Activated T-cell treated with anti-CD3 and anti-CD28 coated beads for 24 hours (primary cell): ENCODE measurements at places on chromosomes 3 and 15.

GRCh38 chr3:185978516-185978915 lies 40.7 kb upstream of the TRA2B start:
- no peak for DNase-seq

DNA sequence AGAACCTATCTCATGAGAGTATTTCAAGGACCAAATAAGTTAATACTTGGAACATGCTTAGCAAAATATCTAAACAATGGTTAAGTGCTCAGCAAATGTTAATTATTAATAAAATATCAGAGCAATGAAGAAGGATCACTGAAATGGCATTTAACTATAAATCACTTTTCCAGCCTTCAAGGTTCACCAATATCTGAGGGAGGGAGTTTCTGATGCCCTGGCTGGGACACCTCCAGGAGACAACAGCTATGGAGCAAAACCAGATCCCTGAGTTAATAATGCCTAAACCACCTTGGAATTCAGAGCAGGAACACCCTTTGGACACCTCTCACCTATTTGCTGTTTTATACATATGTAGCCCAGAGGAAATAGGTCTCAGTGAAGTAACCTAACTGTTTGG lies 6.4 kb upstream of the FAM174B start:
- DNase-seq = no peak

DNA sequence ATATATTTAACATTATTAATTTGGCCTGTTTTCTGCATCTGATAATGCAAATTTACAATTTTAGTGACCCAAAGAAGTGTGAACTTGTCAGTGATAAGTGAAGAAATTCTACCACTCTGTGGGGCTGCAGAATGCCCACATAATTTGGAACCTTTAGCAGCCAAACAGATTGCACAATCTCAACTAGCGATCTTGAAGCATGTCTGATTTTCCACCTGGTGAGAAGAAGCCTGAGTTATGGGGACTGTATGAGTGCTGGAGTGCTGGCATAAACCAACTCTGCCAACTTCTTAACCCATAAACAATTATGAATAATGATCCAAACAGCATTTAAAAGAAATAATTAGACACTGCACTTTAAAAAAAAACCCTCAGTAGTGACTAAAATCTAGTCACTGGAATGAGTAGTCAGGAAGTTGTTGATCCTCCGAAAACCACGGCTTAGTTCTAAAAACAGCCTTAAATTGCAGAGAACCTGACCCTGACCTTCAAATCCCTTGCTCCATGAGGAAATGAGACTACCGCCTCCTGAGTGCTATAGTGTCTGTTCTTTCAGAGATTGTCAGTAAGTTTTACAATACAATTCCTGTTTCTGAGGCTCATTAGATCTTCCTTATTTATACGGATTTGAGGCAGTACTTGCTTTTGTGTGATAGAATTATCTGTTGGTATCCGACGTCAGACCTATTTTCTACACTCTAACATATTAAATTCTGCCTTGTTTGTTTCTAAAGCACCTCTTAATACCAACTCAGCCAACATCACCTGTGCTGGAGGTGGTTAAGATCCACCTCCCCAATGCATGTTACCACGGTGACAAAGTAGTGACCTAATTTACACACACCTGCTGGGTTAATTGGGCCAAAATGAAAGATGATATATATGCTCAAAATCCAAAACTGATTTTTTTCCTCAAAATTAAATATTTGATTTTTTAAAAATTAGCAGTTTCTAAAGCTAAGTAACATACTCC lies 267.7 kb downstream of the ZBTB20 start:
- no peak for DNase-seq

- no peak for DNase-seq
Observed at GRCh38 chr15:67199881-67200763, 54.3 kb downstream of the AAGAB start.

DNA sequence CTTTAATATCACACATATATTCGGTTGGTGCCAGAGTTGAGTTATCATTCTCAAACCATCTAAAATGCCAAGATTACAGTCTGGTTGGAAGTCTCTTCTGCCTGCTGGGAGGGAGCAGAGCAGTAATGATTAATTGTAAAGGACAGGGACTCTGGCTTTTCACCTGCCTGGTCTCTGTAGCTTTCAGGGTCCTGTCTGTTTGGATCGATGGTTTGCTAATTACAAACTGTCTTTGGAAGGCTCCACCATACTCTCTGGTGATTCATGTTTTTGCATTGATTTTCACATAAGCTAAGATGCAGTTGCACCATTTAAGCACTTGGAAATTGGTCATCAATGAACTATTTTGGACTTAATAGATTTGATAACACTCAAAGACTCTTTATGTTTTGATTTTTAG lies 350.4 kb upstream of the SATB1 start:
- no peak for DNase-seq

GRCh38 chr3:59163953-59164352 lies 114.1 kb upstream of the CFAP20DC start:
- DNase-seq = no peak

DNA sequence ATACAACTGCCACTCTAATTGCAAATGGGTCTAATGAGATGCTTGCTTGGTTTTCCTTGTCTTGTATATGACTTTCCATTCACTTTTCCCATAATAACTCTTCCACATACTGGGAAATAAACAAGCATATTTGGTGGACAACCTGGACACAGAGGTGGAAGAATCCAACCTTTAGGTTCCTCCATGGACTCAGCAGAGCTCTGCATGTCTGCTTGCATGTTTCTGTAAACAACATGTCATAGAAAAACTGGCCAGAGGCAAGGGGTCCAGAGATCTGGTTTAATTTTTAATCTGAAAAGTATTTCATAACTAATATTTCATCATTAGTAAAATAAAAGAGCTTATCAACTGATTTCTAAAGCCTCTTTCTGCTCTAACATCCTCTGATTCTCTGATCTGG lies 30.2 kb downstream of the GOLIM4 start:
- no peak for DNase-seq

DNA sequence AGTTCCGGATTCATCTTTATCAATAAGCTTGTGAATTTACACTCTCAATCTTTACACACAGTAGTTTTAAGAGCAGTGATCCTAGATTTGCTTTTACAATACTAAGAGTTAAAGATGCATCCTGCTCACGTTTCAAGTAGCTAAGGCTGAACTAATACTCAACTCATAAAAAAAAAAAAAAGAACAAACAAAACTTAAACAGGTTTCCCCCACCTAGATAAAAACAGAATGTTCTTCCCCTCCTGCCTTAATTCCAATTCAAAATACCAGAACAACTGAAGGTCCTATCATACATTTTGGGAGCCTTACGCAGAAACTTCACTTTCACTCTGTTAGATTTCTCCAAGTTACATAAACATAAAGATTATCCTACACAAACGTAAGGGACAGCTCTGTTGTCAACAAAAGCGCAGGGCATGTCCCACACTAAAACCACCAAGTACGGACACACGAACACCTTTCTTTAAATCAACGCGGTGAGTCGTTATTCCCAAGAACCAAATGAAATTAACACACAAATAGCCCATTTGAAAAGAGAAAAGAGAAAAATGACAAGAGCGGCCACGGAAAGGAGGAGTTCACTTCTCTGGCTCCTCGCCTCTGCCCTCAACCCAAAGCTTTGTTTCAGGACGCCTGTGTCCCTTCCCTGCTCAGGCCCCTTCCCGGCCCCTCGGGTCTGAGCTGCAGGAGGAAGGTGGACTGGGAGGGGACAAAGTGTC lies 941 bp downstream of the CBLB start:
- DNase-seq = no peak

DNA sequence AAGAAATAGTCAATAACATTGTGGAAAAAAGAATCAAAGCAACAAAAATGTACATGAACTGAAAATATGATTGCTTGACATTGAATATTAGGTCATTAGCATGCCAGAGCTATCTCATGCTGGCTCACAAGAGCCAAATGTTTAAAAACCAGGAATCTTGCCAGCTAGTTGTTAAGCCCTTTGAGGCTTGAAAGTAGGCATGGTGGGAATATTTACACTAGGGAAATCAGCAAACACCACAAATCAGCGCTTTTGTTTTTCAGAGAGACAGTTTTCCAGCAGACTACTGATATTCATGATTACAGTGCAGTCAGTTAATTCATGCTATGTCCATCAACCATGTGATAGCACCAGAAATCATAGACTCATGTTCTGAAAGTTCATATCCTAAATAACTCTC lies 144.8 kb downstream of the ARPP21 start:
- no peak for DNase-seq

GRCh38 chr3:19950316-19950715 lies 3.4 kb downstream of the RAB5A start:
- no peak for DNase-seq

- DNase-seq = no peak
Observed at GRCh38 chr15:41241221-41241964, 10.3 kb downstream of the CHP1 start.

DNA sequence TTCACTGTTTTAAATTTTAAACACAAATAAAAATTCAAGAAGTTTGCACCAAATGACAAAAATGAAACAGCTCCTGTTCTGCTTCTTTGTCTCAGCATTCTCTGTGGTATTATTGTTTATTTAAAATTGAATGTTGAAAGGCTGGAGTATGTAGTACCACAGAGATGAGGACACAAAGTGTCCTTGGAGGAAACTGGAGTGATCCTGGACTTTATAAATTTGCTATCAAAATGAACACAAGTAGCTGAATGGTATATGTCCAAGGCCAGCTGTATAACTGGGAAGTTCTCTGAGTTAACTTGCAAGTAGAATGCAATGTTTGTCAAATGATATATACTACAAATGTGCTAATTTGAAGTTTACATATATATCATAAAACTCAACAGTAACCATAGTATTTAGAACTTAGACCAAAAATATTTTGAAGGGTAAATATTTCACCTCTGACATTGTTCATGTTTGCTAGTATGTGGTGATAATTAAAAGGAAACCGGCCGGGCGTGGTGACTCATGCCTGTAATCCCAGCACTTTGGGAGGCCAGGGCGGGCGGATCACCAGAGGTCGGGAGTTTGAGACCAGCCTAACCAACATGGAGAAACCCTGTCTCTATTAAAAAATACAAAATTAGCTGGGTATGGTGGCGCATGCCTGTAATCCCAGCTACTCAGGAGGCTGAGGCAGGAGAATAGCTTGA lies 12.3 kb downstream of the BTLA start:
- no peak for DNase-seq

- DNase-seq = no peak
Observed at GRCh38 chr15:96230526-96231181, 99.8 kb upstream of the NR2F2 start.
